ENCODE measurements at places on chromosomes 11 and 22.

DNA sequence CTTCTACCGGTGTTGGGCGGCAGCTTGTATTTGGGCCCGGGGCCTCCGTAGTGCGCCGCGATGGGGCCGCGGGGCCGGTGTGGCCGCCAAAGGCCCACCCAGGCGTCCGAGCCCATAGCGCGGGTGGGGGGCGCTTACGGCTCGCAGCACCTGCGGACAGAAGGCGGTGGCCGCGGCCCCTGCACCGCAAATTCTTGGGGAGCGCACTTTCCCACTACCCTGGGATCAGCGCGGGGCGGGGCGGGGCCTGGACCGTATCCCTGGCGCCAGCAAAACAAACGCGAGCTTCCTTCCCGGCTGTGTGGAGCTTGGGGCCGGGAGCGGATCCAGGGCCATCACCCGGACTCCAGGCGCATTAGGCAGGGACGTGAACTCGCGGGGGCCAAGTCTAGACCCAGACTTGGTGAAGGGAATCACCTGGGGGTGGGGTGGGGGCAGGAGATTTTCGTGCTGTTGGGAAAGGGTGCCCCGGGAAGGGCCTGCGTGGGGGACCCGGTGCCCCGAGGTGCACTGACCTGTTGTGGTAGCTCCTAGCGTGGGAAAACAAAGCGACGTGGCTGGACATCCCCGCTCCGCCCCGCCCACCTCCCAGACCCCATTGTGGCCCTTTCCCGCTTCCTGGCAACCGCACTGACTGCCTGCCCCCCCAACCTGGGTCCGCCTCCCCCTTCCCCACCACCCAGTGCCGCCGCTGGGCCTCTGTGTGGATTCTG, 2.3 kb upstream of the TYMP start:
- no peak for DNase-seq

DNA sequence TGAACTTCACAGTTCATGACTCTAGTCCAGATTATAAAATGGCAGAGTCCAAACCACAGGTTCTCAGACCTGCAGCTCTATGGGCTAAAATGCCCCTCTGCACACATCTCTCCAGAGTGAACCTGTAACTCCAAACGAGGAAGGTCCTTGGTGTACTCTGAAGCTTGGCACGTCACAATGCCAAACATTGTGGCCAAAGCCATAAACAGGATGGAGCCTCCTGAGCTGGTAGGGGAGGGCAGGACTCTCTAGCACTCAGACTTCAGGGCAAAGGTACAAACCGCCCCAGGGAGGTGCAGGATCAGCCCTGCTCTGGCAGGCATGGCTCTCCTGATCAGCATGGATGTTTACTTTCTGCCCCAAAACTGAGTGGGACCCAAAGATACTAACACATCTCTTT, 2.3 kb downstream of the SCUBE2 start:
- DNase-seq: no peak

DNA sequence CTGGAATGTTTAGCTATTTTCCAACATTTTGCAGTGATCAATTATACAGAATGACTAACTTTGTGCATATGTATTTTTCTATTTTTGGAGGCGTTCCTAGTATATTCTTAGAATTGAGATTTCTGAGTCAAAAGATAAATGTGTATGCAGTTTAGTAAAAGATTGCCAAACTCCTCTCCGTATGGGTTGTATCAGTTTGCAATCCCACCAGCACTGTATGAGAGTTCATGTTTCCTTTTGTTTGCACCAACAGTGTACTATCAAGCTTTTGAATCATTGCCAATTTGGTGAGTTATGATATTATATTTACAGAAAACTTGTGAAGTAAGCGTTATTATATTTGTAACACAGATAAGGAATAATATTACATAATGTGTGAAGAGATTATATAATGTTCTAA, 658.7 kb downstream of the JRKL start:
- DNase-seq: no peak

- no peak for DNase-seq
Observed at GRCh38 chr11:63622323-63622722, 8.1 kb upstream of the PLAAT3 start.

GRCh38 chr11:75330291-75330690, 21.2 kb downstream of the ARRB1 start:
- no peak for DNase-seq

GRCh38 chr11:57511741-57512430, 3.6 kb downstream of the SLC43A1 start:
- DNase-seq: no peak

DNA sequence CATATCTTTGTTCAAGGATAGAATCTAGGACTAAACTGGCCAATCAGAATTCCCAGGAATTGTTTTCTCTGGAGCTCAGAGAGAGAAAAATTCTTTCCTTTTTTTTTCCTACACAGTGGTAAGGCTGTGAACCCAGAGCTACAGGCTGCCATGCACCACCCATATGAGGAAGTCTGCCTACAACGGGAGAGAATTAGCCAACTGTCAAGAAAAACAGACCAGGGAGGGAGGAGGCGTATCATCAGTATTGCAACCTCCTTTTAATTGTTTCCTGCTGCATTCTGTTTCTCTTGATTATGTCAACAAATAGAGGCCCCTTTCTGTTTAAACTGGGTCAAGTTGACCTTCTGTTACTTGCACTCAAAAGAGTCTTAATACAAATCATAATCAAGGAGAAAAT, 176.5 kb upstream of the UBASH3B start:
- no peak for DNase-seq

DNA sequence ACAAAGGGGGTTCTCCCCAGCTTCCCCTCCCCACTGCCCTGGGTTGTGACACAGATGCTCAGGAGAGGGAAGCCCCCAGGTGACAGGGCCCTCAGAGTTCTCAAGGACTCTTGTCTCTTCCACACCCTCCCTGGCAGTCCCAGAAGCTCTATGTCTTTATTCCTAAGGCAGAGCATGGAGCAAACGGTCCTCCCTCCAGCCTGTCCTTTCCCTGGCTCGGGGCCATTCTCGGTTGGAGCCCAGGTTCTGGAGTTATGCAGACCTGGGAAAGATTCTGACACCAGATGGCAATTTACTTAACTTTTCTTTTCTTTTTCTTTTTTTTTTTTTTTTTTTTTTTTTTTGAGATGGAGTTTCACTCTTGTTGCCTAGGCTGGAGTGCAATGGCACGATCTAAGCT, 186.6 kb downstream of the CEP164 start:
- no peak for DNase-seq

GRCh38 chr11:120248551-120249278, 8.8 kb downstream of the POU2F3 start:
- no peak for DNase-seq

- DNase-seq: no peak
Observed at GRCh38 chr11:24357620-24358410, 139.0 kb upstream of the LUZP2 start.

- no peak for DNase-seq
Observed at GRCh38 chr11:74673693-74674360, 57.4 kb downstream of the CHRDL2 start.

- DNase-seq: no peak
Observed at GRCh38 chr22:30705710-30706651, 11.3 kb downstream of the OSBP2 start.

DNA sequence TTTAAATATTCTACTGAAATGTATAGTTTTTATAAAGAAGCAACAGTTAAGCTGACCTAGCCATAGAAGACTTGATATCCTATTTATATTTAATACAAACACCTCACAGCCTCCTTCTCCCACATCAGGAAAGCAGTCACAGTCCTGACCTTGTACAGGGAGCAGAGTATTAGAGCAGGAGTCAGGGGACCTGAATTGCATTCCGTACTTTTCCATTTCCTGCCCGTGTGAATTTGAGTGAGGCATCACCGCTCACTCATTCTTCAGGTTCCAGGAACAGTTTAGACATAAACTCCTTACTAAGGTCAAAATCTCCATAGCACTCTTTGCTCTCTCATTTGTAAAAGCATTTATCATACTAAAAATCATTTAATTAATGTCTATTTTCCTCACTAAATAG, 482.5 kb upstream of the FAT3 start:
- DNase-seq: no peak

- no peak for DNase-seq
Observed at GRCh38 chr11:83736684-83737083, 450.5 kb upstream of the CCDC90B start.

- DNase-seq: no peak
Observed at GRCh38 chr11:117175104-117175503, 3.4 kb upstream of the SIDT2 start.

- no peak for DNase-seq
Observed at GRCh38 chr11:70682056-70682455, 283.7 kb downstream of the CTTN start.

DNA sequence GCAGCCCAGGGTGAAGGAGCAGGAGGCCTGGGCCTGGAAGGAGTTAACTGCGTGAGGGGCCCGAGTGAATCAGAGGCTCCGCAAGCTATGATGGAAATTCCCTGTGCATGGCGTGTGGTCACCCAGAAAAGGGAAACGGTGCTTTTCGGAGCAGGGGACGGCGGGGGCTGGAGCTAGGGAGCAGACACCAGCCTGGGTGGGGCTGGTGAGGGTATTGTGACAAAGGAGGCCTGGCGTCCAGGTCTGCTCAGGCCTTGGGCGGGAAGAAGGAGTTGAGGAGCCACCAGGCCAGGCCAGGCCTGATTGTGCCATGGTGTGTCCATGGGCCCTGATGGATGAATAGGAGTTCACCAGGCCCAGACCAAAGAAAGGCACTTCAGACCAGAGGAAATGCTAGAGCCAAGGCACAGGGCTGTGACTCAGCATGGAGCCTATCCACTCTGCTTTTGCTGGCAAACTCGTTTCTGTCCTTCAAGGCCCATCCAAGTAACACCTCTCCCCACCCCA, 12.8 kb upstream of the SPI1 start:
- no peak for DNase-seq

DNA sequence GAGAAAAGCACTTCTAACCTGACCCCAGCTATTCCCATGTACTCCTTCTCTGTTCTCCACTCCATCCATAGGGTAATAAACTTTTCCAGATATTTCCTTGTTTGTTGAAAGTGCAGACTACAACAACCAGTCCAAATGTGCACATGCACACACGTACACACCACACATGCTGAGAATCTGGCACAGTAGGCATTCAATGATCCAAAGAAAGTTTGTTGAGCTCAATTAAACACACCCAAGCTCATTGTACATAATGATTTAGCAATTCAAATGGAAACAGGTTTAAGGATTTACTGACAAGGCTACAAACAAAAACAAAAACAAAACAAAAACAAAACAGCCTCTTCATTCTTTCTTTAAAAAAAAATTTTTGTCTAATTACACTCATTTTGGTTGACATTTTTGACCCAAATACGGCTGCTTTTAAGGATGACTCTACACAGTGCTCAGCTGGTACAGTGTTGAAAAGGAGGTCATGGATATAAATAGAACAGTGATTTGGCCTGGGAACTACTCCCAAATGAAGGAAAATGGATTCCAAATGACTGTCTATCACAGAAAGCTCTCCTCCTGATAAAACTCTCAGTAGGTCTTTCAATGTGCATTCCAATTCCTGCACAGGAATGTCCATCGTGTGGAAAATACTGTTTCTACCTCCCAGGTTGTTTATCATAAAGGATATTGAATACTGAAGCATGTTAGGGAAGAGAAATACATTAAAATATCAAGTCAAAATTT, 232.2 kb downstream of the GUCY1A2 start:
- DNase-seq: no peak

GRCh38 chr22:20180245-20180630, 29.4 kb upstream of the CCDC188 start:
- no peak for DNase-seq

- DNase-seq: peak; percentile 57
Observed at GRCh38 chr11:60915248-60915914, 1.4 kb downstream of the TMEM109 start.

- no peak for DNase-seq
Observed at GRCh38 chr11:100686476-100687053, 523 bp upstream of the ARHGAP42 start.

DNA sequence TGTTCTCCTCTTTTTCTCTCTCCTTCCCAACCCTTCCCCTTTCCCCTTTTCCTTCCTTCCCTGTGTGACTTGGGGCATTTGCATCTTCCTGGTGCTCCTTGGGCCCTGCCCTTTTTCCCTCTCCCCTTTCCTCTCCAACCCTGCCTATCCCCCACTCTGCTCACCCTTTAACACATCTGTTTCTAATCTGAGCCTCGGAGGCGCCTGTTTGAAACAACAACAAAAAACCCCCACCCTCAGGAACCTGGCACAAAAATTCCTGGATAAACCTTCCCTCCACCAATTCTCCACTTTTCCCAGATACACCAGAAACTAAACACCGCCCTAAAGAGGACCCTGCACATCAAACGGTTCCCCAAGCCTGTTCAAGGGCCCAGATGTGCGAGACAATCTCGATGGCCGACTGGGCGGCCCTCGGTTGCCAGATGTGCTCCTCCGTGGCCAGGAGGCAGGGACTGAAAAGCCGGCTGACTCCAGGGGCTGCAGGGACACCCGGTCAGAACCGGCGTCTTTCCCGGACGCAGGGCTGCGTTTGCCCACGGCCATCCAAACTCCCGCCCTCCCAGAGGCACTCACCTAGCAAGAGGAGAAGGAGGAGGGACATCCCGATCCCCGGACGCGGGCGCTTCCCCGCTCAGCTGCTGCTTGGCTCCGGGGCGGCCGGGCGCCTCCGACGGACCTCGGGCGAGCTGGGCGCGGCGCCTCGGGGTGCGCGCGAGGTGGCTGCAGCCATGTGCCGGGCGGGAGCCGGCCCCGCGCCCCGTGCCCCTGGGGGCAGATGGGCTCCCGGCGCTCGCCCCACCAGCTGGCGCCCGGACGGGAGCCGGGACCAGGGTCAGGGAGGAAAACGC, 486 bp downstream of the CLMP start:
- no peak for DNase-seq

GRCh38 chr11:36635066-36635862, 37.2 kb upstream of the RAG2 start:
- no peak for DNase-seq

DNA sequence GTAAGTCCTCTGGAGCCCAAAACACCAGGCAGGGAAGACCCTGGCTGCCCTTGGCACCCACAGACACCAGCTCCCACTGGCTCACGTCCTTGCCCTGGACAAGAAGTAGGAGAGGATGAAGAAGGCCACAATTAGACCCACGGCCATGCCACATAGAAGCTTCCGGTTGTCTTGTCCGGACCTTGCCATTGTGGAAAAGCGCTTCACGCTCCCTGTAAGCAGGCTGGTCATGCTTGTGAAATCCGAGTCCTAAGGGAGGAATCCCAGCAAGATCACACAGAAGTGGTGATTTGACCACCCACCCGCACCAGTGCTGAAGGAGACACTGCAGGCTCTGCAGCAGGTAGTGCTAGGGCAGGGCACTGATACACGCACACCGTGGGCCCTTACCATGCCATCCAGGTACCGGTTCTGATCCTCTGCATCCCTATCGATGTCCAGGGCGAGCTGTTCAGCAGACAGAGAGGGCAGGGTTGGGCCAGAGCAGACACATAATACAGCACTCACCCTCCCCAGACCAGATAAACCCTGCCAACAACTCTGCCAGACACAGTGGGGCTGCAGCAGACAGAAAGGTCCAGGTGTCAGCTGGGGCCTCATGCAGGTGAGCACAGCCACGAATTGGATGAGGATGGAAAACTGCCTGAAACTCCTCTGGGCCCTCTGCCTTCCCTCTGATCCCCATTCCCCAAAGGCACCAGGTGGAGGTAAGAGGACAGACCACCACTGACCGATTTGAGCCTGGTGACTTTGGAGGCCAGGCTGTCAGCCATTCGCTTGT, 1.8 kb downstream of the BET1L start:
- no peak for DNase-seq

All from activated CD4-positive, alpha-beta T cell treated with anti-CD3 and anti-CD28 coated beads for 24 hours (primary cell).